ENCODE measurements at places on chromosomes 4 and X. TPM values are rescaled to one million over a fixed set of nuclear protein-coding genes. Genes with fewer than 3 reads are reported as not detected.

The DUX4 gene
- not detected for total RNA-seq

The SPON2 gene
- total RNA-seq, result 1.7 TPM

The SYTL5 gene
- total RNA-seq, result 0.15 TPM

GRCh38 chrX:70552130-70552704 lies 107.6 kb downstream of the DLG3 start:
- no peak for DNase-seq

DNA sequence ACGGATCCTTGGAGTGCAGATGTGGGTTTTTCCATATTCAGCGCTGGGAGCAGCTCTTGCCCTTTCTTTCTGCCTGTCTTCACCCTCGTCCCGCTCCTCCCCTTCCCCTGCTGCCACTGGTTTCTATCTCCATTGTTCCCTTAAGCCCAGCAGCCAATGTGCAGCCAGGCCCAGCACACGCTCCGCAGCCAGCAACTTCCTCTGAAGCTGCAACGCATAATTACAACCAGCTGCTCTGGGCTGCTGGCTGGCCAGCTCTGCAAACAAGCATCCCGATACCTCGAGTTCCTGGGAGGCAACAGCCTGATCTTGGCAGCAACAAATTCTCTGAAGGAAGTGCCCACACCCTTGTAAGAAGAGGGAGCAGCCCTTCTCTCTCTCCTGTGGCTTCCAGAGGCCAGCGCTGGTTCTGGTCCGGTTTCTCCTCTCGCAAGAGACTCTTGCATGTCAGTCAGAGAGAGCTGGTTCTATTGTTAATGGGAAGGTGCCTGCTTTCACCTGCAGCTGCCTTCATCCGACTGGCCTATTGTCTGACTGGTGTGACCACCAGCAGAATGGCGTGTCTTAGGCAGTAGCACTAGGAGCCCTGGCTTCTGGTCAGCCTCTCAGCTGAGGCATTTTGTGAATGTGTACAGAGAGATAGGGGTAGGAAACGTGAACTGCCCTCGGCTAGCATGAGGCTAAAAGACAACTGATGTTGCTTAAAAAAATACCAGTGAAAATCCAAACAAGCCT lies 83.8 kb upstream of the MAML3 start:
- DNase-seq, result peak; percentile 90

GRCh38 chr4:158786121-158786601 lies 17.3 kb downstream of the FNIP2 start:
- DNase-seq, result no peak

GRCh38 chr4:150336676-150337412 lies 245.1 kb upstream of the MAB21L2 start:
- no peak for DNase-seq

DNA sequence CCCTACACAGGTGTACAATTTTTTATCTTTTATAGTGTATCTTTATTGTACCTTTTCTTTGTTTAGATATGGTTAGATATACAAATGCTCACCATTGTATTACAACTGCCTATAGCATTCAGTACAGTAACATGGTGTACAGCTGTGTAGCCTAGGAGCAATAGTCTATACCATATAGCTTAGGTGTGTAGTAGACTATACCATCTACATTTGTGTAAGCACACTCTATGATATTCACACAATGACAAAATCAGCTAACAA lies 80.3 kb downstream of the FAM13A start:
- no peak for DNase-seq

- no peak for DNase-seq
Measured at GRCh38 chrX:1103360-1103759, 109.1 kb downstream of the CRLF2 start.
